ENCODE measurements at places on chromosomes 16 and 17.

DNA sequence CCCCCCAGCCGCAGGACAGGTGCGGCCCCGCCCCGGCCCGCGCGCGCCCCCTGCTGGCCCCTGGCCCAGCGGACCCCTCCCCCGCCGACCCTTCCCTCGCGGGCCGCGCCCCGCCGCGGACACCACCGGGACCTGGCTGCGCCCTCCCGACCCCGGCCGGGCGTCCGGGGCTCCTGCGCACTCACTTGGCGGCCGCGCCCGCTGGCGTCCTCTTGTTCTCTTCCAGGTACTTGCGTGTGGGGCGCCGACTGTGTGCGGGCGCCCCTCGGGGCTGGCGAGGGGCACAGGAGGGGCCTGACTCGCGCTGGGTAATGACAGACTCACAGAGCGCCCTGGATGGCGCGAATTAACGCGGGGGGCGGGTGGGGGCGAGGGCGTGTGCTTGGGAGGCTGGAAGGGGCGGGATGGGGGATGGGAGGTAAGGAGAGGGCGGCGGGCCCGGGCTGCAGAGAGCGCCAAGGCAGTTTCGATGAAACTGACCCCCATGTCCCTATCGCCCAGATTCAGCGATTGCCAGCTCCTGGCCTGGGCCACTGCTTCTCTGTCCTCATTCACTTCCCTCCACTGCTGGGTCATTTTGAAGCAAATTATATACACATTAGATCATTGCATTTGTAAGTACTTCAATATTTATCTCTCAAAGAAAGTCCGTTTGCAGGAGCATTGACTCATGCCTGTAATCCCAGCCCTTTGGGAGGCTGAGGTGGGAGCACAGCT, 445 bp upstream of the DBNDD1 start:
- H3K4me3 ChIP-seq, result peak overlapping the region; percentile 85
- peak overlapping the region; percentile 15 for H3K27ac ChIP-seq
- 0 out of 2 replicates have a peak, but pooled peaks cover 4% of the 10 kb centered on the region for H3K4me1 ChIP-seq

DNA sequence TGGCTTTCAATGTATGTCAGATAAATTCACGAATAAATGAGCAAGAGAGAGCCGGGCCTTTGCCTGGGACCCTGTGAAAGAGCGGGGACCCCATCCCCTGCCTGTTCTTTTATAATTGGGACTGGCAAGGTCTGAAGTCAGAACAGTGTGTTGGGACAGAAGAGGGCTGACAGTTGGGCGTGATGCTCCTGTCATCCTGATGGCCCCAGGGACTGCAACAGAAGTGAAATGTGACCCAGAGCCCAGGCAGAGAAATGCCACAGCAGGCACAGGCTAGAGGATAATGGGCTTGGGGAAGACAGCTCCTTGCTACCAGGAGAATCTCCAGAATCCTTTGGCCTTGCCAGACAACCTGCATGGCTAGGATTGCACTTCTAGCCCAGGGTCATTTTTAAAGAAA, 37.9 kb downstream of the GSG1L start:
- no peaks in the 10 kb centered on the region for H3K27me3 ChIP-seq
- no peaks in the 10 kb centered on the region for H3K4me1 ChIP-seq
- no peak overlapping the region for H3K4me3 ChIP-seq
- DNase-seq, result no peak
- no peaks in the 10 kb centered on the region for H3K36me3 ChIP-seq

- no peaks in the 10 kb centered on the region for H3K4me1 ChIP-seq
- H3K36me3 ChIP-seq, result no peaks in the 10 kb centered on the region
- peak; percentile 78 for DNase-seq
- H3K4me3 ChIP-seq, result no peak within 1 kb of the TSS
- H3K27me3 ChIP-seq, result no peaks in the 10 kb centered on the region
These were observed at the start of gene SLC52A1 for GRCh38 chr17:5035315-5035714. Gene SLC52A1 (minus strand): TSS chr17:5035426. CDS start chr17:5034606, 820 bp downstream.

GRCh38 chr16:1788708-1789100, 4.8 kb downstream of the IGFALS start:
- H3K27ac ChIP-seq, result no peak overlapping the region
- H3K36me3 ChIP-seq, result peaks cover 5% of the 10 kb centered on the region
- no peaks in the 10 kb centered on the region for H3K4me1 ChIP-seq
- no peak for DNase-seq

DNA sequence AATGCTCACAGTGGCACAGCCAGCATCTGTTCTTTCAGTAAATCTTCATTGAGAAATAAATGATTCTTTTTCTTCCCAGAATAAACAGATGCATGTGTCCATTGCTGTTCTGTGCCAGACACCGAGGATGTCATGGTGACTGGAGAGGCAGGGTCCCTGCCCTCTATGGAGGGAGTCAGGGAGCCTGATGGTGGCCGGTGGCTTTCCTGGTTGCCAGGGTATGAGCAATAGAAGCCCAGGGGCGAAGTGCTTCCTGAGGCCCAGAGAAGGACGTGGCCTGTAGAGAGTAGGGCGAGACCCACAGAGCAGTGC, 29.9 kb upstream of the NUDT16L1 start:
- H3K36me3 ChIP-seq, result peaks cover 53% of the 10 kb centered on the region
- no peak overlapping the region for H3K27ac ChIP-seq
- no peak overlapping the region for H3K4me3 ChIP-seq
- H3K4me1 ChIP-seq, result no peaks in the 10 kb centered on the region

DNA sequence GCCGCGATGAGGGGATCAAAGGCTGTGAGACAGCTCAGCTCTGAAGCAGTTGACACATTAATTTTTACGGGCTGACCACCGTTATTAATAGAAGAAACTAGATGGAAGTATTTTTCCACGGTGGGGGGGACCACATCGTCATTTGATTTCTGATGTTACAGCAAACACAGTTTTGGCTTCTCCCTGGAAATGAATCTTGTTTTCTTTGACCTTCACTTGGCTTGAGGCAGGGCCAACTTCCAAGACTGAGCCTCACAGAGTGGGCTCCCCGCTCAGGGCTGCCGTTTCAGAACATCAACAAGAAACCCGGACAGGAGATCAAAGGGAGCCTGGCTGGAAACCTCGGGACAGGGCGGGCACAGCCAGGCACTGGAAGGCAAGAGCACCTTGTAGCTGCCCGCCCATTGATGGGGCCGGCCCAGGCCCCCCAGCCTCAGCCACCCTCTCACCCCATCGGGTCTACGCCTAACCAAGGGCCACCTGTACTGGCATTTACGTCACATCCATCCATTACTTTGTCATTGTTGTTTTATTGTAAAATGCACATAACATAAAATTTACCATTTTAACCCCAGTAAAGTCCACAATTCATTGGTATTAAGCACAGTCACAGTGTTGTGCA, 124.6 kb downstream of the C16orf95 start:
- peaks cover 2% of the 10 kb centered on the region for H3K36me3 ChIP-seq
- no peaks in the 10 kb centered on the region for H3K4me1 ChIP-seq
- H3K27ac ChIP-seq, result no peak overlapping the region
- DNase-seq, result no peak
- H3K4me3 ChIP-seq, result no peak overlapping the region

GRCh38 chr16:31325171-31325570, 29.8 kb upstream of the ITGAX start:
- H3K36me3 ChIP-seq, result peaks cover 8% of the 10 kb centered on the region
- peaks cover 2% of the 10 kb centered on the region for H3K4me1 ChIP-seq
- DNase-seq, result no peak
- no peak overlapping the region for H3K4me3 ChIP-seq
- no peak overlapping the region for H3K27ac ChIP-seq
- H3K27me3 ChIP-seq, result peaks cover 1% of the 10 kb centered on the region

- H3K36me3 ChIP-seq, result no peaks in the 10 kb centered on the region
- H3K27me3 ChIP-seq, result no peaks in the 10 kb centered on the region
- H3K27ac ChIP-seq, result no peak overlapping the region
- peaks cover 1% of the 10 kb centered on the region for H3K4me1 ChIP-seq
These were observed 1.0 kb upstream of the C16orf74 start for GRCh38 chr16:85751698-85752501.

- peaks cover 4% of the 10 kb centered on the region for H3K4me1 ChIP-seq
- H3K27ac ChIP-seq, result no peak overlapping the region
- DNase-seq, result peak; percentile 73
- no peak overlapping the region for H3K4me3 ChIP-seq
These were observed 145.3 kb downstream of the FOXL1 start for GRCh38 chr16:86723689-86724088.

GRCh38 chr17:68035131-68035522, 408 bp upstream of the KPNA2 start:
- H3K4me1 ChIP-seq, result no peaks in the 10 kb centered on the region
- DNase-seq, result peak; percentile 98
- peaks cover 43% of the 10 kb centered on the region for H3K36me3 ChIP-seq
- H3K27me3 ChIP-seq, result no peaks in the 10 kb centered on the region
- no peak overlapping the region for H3K27ac ChIP-seq

DNA sequence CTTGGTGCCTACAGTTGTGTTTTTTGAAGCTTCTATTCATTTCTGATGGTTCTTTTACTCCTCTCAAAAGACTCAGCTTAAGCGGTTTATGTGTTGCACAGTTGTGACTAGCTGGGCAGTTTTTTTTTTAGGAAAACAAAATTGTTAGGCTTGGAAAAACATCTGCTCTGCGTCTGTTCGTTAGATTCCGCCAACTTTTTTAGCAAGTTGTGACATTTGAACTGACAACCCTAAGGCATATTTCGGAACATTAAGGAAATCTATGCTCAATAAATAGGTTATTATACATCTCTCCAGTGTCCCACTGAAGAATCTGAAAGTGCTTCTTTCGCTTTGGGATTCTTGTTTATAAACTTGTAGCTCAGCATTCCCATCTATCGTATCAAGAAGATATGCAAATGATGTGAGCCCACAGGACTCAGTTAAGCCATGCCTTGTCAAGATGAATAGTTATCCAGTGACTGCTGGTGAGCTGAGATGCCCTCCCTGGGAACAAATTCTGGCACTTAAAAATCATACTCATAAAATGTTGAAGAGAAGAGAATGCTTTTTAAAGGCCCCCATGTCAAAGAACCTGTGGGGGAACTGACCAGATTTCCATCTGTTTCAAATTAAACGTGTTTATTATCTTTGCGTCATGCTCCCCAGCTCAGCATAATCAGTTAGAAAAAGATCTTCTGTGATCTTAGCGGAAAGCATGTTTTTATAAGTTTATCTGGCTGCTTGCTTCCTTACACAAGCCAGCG, 109.0 kb upstream of the FAM20A start:
- H3K27ac ChIP-seq, result no peak overlapping the region
- no peaks in the 10 kb centered on the region for H3K27me3 ChIP-seq
- no peaks in the 10 kb centered on the region for H3K36me3 ChIP-seq

DNA sequence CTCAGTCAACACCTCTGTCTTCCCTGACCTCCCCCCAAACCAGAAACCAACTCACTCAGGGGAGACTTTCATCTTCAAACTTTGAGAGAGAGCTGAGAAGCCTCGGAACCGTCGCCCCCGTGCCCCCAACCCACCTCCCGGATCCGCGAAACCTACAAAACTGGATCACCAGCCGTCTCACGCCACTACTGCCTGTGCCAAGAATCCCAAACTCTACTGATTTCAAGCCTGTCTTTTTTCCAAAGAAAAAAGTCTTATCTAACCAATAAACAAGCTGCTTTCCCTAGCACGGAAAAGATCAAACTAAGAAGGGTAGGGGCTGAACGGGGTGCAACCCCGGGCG, 2.0 kb downstream of the AXIN2 start:
- H3K4me3 ChIP-seq, result no peak overlapping the region
- H3K36me3 ChIP-seq, result no peaks in the 10 kb centered on the region
- no peak overlapping the region for H3K27ac ChIP-seq
- H3K27me3 ChIP-seq, result no peaks in the 10 kb centered on the region
- DNase-seq, result no peak

GRCh38 chr17:43754947-43755346, 3.6 kb downstream of the SOST start:
- no peak overlapping the region for H3K4me3 ChIP-seq
- no peak for DNase-seq
- no peak overlapping the region for H3K27ac ChIP-seq
- no peaks in the 10 kb centered on the region for H3K4me1 ChIP-seq

DNA sequence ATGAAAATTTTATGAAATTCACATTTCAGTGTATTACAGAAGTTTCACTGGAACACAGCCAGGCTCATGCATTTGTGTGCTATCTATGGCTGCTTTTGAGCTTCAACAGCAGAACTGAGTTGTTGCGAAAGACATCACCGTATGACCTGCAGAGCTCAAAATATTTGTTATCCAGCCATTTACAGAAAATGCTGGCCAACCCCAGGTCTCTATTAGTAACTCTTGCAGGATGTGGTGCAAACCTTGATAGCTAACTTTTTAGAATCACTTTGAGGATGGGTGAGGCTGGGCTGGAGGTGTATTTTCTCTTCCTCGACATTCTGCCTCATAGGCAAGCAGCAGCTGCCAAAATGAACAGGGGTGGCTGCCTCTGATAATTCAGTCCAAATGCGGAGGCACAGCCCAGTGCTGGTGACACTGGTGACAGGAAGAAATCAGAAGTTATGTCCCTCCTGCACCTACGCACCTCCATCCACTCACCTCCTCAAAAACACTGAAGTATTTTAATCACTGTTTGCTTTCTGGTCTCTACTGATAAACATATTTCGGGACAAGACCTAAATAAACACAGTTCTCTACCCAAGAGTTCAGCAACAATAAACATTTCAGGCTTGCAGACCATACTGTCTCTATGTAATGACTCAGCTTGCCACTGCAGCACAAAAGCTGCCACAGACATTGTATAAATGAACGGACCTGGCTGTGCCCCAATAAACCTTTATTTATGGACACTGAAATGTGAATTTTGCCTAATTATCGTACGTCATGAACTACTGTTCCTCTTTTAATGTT, 28.5 kb downstream of the ARHGAP17 start:
- H3K27ac ChIP-seq, result no peak overlapping the region
- no peaks in the 10 kb centered on the region for H3K27me3 ChIP-seq
- H3K36me3 ChIP-seq, result no peaks in the 10 kb centered on the region
- H3K4me1 ChIP-seq, result no peaks in the 10 kb centered on the region
- no peak for DNase-seq
- H3K4me3 ChIP-seq, result no peak overlapping the region

- no peak for DNase-seq
- H3K36me3 ChIP-seq, result peaks cover 25% of the 10 kb centered on the region
- no peaks in the 10 kb centered on the region for H3K4me1 ChIP-seq
- H3K27ac ChIP-seq, result no peak overlapping the region
- no peaks in the 10 kb centered on the region for H3K27me3 ChIP-seq
- no peak overlapping the region for H3K4me3 ChIP-seq
These were observed 29.7 kb downstream of the BRIP1 start for GRCh38 chr17:61833536-61834193.

DNA sequence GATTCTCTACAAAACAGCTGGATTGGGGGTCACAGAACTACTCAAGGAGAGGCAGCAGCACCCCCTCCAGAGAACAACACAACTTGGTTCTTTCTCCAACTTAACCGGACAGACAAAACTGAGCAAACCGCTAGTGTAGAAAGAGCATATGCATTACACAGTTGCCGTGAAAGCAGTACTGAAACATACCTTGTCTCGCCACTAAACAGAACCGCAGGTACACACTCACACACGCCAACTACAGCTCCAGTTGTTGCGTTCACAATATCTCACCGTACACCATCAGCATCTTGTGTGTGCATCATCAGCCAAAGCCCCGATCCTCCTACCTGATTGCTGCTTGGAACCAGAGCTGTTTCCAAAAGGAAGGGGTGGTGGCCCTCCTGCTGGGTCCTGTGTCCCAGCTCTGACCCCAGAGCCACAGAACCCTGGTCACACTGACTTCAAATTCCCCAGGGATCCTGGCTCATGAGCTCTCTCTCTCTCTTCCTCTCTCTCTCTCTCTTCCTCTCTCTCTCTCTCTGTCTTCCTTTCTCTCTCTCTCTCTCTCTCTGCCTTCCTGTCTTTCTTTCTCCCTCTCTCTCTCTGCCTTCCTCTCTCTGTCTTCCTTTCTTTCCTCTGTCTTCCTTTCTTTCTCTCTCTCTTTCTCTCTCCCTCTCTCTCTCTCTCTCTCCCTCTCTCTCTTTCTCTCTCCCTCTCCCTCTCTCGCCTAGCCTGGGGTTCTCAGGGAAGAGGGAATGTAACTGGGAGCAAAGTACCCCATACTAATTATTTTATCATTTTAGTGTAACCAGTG, 8.4 kb downstream of the PIMREG start:
- H3K27me3 ChIP-seq, result no peaks in the 10 kb centered on the region
- peaks cover 12% of the 10 kb centered on the region for H3K4me1 ChIP-seq
- no peak overlapping the region for H3K27ac ChIP-seq
- no peak for DNase-seq
- no peak overlapping the region for H3K4me3 ChIP-seq

Data from H9 (cell line).